ENCODE measurements at places on chromosomes 12 and 14. TPM values are rescaled to one million over a fixed set of nuclear protein-coding genes. Genes with fewer than 3 reads are reported as not detected.

DNA sequence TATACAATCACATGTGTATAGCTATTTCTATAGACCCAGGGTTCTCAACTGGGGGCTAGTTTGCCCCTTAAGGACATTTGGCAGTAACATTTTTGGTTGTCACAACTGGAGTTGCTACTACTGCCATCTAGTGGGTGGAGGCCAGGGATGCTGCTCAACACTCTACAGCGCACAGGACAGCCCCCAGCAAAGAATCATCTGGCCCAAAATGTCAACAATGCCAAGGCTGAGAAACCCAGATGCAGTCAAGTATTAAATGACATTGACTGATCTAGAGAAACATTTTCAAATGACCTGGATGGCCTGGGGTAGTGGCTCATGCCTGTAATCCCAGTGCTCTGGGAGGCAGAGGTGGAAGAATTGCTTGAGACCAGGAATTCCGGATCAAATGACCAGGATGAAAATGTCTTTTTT is 5.8 kb downstream of the WSB2 start:
- peak; percentile 28 for DNase-seq

DNA sequence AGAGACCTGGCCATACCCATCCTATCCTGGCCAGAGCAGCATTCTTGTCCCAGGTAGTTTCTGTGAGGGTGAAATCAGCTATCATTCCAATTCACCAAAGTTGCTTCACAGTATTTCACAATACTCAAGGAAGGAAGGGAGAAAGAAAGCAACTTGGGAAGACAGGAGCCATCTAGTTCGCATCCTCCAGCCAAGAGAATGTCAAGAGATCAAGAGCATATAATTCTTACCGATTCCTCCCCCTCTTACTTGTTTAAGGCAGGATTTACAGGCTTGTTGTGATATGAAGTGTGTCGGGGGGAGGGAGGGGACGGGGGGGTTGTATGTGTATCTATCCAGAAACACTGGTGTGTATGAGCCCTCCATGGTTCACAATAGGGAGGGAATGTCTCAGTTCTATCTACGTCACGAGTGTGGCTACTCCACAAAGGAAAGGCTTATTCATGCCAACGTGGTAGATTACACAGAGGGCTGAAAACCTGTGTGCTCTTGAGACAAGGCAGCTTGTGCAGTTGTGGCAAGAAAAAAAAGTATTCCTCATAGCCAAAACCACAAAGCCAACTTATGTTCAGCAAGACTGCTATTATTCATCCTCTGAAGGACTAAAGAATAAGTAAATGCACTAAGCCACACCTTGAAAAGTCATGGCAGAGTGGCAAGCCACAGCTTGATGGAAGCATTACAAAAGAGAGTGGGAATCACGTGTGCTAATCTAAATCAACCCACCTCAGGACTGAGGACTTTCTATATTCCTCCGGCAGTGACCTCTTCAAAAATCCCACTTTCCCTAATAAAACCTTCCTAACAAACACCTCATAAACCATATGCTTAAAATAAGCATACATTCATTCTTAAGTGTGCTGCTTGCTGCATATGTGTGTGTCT is 35.0 kb downstream of the CORO1C start:
- peak; percentile 92 for DNase-seq

DNA sequence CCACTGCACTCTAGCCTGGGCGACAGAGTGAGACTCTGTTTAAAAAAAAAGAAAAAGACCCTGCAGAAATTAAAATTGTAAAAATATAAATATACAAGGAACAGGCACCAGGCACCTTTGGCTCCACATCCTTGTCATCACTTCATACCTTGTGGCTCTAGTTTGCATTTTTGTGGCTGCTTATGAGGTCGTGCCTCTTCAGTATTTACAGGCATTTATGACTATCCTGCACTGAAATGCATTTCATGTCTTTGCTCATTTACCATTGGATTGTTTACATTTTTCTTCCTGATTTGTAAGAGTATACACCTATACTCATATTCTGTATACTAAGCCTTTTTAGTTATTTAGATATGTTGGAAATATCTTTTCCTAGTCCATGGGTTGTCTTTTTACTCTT is 20.1 kb downstream of the BICD1 start:
- DNase-seq = no peak

GRCh38 chr12:109897029-109897428 is 3.0 kb upstream of the TCHP start:
- DNase-seq = no peak

GRCh38 chr12:90572778-90573177 is 382.2 kb downstream of the CCER1 start:
- no peak for DNase-seq

DNA sequence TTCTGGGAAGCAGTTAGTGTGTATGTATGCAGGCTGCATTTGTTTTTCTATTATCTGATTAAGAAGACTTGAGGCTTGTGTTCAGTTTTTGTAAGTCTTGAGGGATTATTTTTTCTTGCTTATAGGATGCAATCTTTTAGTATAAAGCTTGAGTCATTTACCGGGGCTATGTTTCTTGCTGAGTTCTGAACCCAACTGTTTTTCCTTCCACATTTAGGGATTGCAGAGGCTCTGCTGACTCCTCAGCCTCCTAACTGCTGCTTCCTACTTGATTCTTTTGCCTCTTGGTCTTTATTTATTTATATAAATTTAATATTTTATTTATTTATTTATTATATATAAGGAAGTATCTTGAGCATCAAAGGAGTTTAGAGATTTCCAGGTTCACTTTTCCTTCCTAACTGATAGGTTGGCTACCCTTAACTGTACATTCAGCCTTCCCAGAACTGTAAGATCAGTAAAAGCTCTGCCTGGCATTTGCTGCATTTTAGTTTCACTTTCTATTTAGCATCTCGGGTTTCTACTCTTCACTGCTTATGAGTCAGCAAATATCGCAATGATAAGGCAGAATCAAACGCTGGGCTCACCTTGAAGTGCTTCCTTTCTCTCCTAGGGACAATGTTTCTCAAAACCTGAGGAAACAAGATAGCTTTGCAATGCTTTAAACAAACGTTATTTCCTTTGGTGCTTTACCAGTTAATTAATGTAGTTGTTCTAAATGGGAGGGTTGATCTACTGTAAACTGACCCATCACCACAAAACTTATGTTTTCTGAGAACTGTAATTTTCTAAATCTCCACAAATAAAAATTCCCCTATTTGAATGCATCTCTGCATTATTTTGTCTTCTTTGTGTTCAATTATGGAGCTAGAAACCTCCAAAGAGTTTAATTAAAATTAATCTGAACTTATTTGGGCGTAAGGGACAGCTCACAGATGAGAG is 1183.7 kb upstream of the TMEM132C start:
- peak; percentile 82 for DNase-seq

DNA sequence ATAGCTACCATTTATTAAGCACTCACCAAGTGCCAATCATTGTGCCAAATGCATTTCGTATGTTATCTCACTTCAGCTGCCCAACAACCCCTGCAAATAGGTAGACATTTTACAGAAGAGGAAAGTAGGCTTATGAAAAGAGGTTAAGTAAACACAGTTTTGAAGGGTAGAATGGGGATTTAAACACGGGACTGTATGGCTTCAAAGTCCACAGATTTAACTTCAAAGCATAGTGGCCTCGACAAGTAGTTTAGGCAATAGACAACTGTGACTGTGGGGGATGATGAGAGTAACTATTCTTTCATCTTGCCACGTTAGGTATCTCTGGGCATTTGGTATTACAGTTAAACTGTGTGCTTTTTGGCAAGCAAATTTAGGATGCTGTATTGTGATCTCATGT is 266.8 kb upstream of the SRRM4 start:
- DNase-seq = no peak

- DNase-seq = peak; percentile 75
Observed at GRCh38 chr14:69554500-69554899, 20.2 kb downstream of the CCDC177 start.

- DNase-seq = peak; percentile 21
Observed at GRCh38 chr12:114240288-114240687, 165.7 kb downstream of the TBX5 start.

- no peak for DNase-seq
Observed at GRCh38 chr12:90828621-90829020, 126.4 kb downstream of the CCER1 start.

- DNase-seq = peak; percentile 89
Observed at GRCh38 chr14:24093901-24094840, at the start of gene PCK2. PCK2 (plus strand) TSS chr14:24094311; CDS start chr14:24094406, 95 bp downstream.

GRCh38 chr12:104490850-104491249 is 34.1 kb downstream of the CHST11 start:
- no peak for DNase-seq

DNA sequence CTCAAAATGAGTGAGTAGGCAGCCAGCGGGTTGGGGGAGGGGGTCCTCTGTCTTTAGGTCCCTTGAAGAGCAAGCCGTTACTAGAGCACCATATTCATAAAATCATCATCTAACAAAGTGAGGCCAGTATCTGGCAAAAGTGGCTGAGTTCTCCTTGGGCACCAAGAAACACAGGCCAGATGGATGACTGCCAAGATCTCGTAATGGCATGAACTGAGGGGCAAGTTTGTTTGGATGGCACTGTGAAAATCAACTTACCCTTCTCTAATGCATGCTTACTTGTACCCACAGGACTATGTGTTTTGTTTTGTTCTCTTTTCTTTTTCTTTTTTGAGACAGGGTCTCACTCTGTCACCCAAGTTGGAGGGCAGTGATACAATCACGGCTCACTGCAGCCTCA is 41.6 kb downstream of the GNPTAB start:
- DNase-seq = no peak

DNA sequence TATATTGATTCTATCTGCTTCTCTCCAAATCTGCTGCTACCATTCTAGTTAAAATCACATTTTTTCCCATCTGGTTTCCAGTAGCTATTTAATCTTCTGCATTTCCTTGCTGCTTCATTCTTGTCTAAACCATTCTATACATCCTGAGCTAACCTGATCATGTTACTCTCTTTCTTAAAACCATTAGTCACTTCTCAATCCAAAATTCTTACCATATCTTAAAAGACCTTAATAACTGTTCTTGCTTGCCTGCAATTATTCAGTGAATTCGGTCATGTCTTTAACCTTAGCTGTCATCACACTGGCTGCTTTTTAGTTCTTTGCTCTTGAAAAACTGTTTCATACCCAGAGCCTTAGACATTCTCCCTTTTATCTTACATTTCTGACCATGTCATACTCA is 56.4 kb upstream of the PZP start:
- DNase-seq = no peak

DNA sequence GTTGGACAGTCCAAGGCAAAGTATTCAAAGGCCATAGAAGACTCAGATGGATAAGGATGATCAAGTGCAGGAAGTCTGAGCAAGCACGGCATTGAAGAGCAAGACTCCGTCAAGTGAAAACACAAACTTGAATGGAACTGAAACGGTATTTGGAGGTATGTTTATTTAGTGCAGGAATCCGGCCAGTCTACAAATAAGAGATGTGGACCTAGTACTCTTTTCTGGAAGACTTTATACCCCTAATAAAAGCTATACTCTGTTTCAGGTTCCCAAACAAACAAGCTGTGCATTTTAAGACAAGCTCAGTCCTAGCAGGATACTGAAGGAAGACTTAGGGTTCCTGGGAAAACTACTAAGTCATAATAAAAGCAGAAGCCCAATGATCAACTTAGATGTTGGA is 100.8 kb upstream of the NEDD1 start:
- DNase-seq = no peak

- DNase-seq = no peak
Observed at GRCh38 chr12:54240129-54240528, 39.8 kb downstream of the CBX5 start.

DNA sequence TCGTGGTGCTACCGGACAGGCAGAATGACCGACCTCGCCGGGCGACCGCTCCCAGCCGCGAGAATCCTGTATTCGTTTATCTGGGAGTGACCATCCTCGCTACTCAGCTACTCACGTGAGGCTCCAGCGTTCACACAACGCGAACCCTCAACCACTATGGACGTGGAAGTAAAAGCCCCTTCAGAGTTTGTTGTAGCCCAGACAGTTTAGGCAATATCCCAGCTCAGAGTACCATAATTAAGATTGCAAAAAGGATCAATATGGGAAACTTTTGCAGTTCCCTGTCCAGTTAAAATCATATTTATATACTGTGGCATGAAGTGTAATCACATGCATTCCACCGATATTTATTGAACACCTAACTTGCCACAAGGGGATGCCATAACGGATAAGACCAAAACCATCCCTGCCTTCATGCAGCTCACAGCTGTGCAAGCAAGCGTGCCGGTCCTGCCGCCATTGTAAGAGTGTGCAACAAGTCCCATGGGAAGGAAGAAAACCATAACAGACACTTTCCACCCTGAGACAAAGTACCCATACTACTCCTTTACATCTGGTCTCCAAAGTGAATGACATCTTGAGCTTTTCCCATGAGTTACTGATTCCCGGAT is 938 bp upstream of the MAX start:
- no peak for DNase-seq

DNA sequence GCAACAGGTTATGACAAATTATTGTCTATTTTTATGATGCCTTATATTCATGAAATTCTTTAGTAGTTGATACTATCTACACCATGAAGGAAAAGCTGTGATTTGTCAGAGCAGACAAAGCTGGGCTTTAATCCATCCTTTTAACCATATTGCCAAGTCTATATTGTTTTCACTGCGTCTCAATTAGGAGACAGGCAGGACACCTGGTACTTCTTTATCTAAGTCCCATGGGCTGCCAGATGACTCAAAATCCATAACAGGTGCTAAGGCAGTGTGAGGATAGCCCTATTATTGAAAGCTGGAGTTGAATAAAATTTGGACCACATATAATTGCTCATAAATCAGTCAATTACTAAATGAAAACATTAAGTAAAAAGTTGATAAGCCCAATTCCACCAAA is 22.6 kb downstream of the INSM2 start:
- DNase-seq = no peak

DNA sequence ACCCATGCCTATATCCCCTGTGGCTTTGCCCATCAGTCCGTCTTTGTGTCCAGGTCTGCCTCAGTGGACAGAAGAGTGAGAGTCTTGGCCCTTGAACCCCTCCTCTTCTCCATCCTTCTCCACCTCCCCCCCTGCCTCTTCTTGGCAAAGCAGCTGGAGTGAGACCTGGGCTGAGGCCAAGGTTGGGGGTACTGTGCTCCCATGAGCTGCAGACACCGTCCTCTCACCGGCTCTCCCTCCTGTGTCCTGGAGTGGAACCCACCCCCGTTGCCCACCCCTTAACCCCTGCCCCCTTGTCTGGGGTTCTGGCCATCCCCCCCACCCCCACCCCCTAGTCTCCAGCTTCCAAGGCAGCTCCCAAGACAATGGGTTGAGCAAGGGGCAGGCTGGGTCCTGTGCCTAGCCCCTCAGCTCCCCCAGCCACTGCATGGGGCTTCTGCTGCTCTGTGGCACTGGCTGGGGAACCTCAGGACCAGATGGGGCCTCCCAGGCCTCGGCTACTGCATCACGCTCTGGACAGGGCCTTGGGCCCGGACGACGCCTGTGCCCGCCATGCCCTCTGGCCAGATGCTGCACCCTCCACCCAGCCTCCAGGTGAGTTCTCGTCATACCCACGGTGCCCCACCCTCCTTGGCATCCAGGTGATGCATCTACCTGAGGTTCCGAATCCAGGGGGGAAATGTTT is 35.7 kb downstream of the RTL1 start:
- no peak for DNase-seq

OXA1L gene
- total RNA-seq = 20.7 TPM

LRP1-AS gene
- total RNA-seq = 1.2 TPM

KRT75 gene
- not detected for total RNA-seq

TSHR gene
- total RNA-seq = 13.0 TPM

NKX2-1 gene
- total RNA-seq = 2.9 TPM

PELI2 gene
- total RNA-seq = 9.1 TPM

RFX4 gene
- 2.2 TPM for total RNA-seq

C14orf119 gene
- total RNA-seq = 15.4 TPM

TPH2 gene
- total RNA-seq = 3.9 TPM

Data from umbilical cord (tissue), 2 donors.